Naive thymus-derived CD8-positive, alpha-beta T cell (primary cell): ENCODE measurements at places on chromosomes 13 and 19. TPM values are rescaled to one million over a fixed set of nuclear protein-coding genes. Genes with fewer than 3 reads are reported as not detected.

Gene ERICH4
- not detected for polyA plus RNA-seq

Gene ZNF527
- 8.7 TPM for polyA plus RNA-seq

Gene KBTBD7
- 5.0 TPM for polyA plus RNA-seq

Gene TRIM28
- polyA plus RNA-seq = 62.7 TPM

Gene PSG5
- polyA plus RNA-seq = not detected

Gene STOML3
- polyA plus RNA-seq = not detected

Gene OLFM4
- polyA plus RNA-seq = not detected

Gene DENND1C
- 67.7 TPM for polyA plus RNA-seq

Gene EBI3
- polyA plus RNA-seq = not detected

Gene TNFSF13B
- polyA plus RNA-seq = 5.6 TPM

Gene ZNF582
- polyA plus RNA-seq = 6.8 TPM

Gene FARP1
- 0.03 TPM for polyA plus RNA-seq

Gene BRSK1
- polyA plus RNA-seq = 0.24 TPM

Gene BEST2
- not detected for polyA plus RNA-seq

Gene PLPP2
- polyA plus RNA-seq = not detected

Gene SPART
- polyA plus RNA-seq = 23.1 TPM

Gene HIPK4
- not detected for polyA plus RNA-seq

Gene NLRP5
- polyA plus RNA-seq = not detected

Gene TMTC4
- polyA plus RNA-seq = 2.1 TPM

Gene ZNF541
- 0.27 TPM for polyA plus RNA-seq

Gene KLK15
- polyA plus RNA-seq = not detected

Gene CEACAM21
- 44.2 TPM for polyA plus RNA-seq

Gene SIGLECL1
- polyA plus RNA-seq = not detected

Gene AKAP8L
- polyA plus RNA-seq = 38.7 TPM

Gene KCNC3
- not detected for polyA plus RNA-seq

Gene MCEMP1
- not detected for polyA plus RNA-seq

Gene DAND5
- polyA plus RNA-seq = not detected

Gene LRRC63
- polyA plus RNA-seq = 0.22 TPM

Gene PLPPR3
- not detected for polyA plus RNA-seq

Gene FFAR1
- not detected for polyA plus RNA-seq

Gene ATP1A3
- 4.9 TPM for polyA plus RNA-seq

Gene ARRDC5
- 5.9 TPM for polyA plus RNA-seq

Gene ZNF550
- polyA plus RNA-seq = 17.8 TPM

Gene SOX21
- polyA plus RNA-seq = not detected

Gene SHANK1
- polyA plus RNA-seq = not detected

Gene PLIN5
- polyA plus RNA-seq = 0.90 TPM

Gene CARD8
- polyA plus RNA-seq = 73.3 TPM

Gene C19orf67
- not detected for polyA plus RNA-seq

Gene KLK13
- polyA plus RNA-seq = not detected

Gene SLC10A2
- not detected for polyA plus RNA-seq

Gene MZT1
- 5.0 TPM for polyA plus RNA-seq

Gene ZNF491
- polyA plus RNA-seq = 0.16 TPM
